Dermis microvascular lymphatic vessel endothelial cell (primary cell): ENCODE measurements at places on chromosomes 13 and 19.

DNA sequence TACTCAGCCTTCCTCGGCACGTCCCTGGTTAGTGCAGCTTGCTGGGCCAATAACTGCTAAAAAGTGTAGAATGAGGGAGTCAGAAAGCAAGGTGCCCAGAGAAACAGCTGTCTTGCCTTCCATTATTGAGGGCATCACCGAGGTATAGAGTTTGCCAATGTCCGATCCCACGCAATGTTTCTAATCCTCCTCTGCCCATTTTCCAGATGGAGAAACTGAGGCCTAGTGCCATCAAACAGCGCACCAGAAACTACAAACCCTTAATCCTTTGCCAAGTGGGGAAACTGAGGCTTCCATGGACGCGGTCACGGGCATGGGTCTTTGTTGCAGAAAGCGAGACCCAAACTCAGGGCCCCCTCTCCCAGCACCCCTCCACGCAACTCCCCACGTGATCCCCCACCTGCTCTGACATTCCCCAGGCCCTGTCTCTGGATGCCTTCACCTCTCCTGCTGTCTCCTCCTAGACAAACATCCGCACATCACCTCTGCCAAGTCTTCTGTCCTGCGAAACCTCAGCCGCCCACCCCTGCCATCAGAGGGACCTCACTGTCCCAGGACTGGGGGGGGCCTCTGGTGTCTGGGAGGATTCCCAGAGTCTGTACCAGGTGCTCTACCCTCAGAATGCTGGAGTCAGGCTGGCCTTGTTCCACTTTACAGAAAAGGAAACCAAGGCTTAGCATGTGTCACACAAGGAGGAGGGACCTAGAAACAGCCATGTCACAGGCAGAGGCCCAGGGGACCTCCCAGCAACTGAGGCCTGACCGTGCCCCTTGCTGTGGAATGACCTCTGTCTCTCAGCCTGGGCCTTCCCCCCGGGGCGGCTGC, 930 bp upstream of the PDE4C start:
- no peak for DNase-seq

DNA sequence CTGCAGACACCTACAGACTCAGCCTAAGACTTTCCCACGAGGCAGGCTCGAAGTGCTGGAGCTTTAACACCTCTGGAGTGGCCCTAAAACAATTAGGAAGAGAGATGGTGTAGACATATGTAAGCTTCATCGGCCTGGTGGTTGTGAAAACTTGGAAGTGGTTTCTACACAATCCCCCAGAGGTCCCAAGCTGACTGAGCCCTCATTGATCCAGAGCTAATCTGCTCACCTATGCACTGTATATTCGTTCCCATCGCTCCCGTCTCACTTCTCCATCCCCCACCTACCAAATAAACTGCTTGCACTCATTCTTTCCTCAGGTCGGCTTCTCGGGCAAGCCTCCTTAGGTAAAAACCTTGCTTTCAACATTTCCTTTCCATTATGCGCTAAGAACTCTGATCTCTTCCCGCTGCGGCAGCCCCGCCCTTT, 767 bp upstream of the ZNF793 start:
- DNase-seq = no peak

- peak; percentile 24 for DNase-seq
These were observed 12.4 kb upstream of the ELAVL1 start for GRCh38 chr19:8017808-8018207.

DNA sequence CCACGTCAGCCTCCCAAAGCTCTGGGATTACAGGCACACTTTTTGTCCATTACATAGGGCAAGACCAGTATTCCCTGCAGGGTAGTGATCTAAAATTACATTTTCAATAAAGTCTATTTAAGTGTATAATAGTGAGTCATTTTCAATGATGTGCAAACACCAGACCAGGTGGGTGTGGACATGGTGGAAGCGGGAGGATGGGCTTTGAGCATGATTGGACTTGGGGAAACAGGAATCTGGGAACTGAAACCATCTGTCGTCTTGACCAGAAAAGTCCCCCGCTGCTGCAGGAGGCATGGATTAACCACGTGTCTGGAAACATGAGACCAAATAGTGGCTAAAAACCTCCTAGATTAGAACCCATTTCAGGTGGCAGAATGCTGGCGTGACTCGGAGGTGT, 4.9 kb downstream of the FXYD3 start:
- no peak for DNase-seq

DNA sequence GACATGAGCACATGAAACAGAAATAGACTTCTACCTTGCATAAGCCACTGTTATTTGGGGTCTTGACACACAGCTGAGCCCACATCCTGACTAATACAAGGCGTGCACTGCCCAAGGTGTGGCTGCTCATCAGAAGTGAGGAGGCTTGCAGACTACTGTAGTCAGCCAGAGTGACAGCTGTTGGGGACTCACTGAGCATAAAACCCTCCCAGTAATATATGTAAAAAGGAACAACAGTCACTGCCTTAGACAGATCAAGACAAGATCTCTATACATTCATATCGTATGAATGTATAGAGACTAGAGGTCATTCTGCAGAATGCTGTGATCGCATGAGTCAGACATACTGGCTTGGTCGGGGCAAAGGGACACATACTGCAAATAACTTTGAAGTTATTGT, 4.1 kb upstream of the C1QTNF9B start:
- DNase-seq = no peak

- peak; percentile 80 for DNase-seq
These were observed 5.2 kb downstream of the DAND5 start for GRCh38 chr19:12974301-12975220.
